ENCODE measurements at places on chromosomes 6 and 20.

- no peak for DNase-seq
Observed at GRCh38 chr20:32651537-32651936, 22.2 kb downstream of the C20orf203 start.

DNA sequence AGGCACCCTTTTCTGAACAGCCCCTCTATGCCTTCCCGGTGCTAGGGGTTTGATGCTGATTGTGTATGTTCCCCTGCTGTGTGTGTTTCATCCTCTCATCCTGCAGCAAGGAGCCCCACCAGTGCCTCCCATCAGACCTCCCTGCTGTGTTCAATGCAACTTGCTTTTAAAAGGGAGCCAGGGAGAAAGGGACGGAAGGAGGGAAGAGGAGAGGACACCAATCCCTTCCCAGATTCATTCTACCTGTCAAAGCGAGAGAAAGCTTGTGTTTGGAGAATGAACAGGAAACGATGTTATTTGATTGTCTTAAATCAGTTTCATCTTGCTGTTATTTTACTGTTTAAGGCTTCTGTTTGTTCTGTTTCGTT lies 259.2 kb downstream of the ADGB start:
- DNase-seq, result no peak

DNA sequence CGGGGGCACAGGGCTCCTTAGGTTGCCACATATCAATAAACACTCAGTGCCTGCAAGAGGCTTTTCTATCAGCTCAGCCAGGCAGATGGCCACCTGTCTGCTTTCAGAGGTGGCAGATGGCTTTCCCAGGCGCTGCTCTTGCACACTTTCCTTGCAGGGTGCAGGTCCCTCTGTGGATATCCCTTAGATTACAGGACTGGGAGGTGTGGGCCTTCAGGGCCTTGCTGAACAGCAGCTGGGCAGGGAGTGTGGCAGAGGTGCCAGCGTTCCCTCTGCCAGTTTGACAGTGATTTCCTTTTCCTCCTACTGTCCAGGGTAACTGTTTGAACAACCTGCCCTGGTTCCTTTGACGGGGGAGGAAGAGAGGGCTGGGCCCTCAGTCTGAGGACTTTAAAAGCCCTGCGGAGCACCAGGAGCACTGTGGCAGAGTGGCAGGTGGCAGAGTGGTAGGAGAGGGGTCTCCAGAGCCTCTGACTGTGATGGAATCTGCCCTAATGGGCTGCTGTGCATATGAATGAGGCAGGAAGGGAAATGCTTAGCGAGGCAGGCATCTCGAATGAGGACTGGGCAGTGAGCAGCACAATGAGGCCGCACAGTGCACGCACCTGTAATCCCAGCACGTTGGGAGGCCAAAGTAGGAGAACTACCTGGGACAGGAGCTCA lies 34.2 kb downstream of the ABHD12 start:
- no peak for DNase-seq

DNA sequence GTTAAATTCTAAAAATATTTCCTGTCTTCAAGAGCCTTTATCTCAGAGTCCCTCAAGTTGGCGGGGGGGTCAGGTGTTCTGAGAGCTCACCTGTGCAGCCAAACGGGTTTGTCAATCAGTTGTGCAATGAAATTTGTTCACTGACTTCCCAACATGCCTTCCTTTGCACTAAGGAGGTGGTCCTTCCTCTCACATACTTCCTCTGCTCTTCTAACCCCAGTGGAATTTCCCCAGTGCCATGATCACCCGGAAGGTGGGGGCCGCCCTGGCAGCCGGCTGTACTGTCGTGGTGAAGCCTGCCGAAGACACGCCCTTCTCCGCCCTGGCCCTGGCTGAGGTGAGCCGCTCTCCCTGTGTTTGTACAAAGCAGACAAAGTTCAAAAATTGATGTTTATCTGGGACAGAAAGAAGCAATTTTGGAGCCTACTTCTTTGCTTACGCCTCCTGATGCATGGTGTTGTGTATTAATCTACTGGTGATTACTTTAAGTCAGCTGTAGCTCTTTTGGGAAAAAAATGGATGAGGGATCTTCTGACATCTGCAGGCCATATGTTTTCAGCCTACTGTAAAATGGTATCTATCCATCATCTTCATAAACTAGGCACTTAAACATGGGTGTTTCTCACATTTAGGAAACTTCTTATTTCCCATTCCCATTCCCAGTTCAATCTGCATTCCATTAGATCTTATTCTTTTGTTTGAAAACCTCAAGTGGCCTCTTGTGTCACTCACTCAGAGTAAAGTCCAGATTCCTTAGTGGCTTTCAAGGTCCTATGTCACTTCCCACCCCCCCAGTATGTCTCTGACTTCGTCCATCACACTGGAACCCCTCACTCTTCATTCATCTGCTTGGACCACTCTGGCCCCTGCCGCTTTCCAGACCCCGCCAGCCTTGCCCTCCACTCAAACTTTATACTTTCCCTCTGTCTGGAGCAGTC lies 10.1 kb downstream of the ALDH5A1 start:
- no peak for DNase-seq

GRCh38 chr6:149318581-149319286 lies 1.2 kb downstream of the TAB2 start:
- DNase-seq, result no peak

GRCh38 chr6:150298676-150299075 lies 70.1 kb upstream of the IYD start:
- DNase-seq, result no peak

- DNase-seq, result no peak
Observed at GRCh38 chr6:15804164-15805154, 141.6 kb upstream of the DTNBP1 start.

DNA sequence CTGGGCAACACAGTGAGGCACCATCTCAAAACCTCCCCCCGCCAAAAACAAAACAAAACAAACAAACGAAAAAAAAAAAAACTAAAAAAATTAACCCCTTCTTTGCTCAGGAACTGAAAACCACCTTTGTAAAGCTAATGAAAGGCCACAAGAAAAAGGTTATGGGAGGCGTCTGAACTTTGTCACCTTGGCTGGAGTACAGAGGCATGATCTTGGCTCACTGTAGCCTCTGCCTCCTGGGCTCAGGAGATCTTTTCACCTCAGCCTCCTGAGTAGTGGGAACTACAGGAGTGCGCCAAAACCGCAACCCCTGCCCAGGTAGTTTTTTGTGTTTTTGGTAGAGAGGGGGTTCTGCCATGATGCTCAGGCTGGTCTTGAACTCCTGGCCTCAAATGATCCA lies 337.9 kb downstream of the TBC1D32 start:
- no peak for DNase-seq

DNA sequence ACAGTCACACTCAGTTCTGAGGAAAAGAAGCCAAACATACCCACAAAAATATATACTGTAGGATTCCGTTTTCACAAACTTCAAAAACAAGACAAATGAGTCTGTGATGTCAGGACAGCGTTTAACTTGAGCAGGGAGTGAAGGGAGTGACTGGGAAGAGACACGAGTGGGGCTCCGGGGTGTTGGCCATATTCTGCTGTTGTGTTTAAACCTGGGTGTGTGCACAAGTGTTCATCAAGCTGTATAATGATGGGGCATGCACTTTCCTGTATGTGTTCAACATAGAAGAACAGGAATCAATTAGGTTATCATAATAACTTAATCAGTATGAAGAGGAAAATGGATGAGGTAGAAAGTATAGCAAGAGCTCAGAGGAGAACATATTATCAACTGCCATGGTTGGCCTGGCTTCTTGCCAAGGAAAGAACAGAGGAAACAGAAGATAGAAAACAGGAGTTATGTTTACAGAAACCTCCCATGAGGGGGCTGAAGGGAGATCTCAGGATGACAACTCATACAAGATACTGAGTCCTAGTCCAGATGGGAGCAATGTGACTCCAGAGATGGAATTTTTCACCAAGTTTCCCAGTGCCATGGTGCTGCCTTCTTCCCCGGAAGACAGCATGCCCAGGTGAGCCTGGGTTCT lies 15.1 kb upstream of the AFDN start:
- DNase-seq, result no peak

GRCh38 chr20:58374027-58374850 lies 14.8 kb upstream of the VAPB start:
- no peak for DNase-seq

- DNase-seq, result no peak
Observed at GRCh38 chr20:62239278-62239879, 1.1 kb downstream of the OSBPL2 start.
